ENCODE measurements at places on chromosomes 1 and 21.

DNA sequence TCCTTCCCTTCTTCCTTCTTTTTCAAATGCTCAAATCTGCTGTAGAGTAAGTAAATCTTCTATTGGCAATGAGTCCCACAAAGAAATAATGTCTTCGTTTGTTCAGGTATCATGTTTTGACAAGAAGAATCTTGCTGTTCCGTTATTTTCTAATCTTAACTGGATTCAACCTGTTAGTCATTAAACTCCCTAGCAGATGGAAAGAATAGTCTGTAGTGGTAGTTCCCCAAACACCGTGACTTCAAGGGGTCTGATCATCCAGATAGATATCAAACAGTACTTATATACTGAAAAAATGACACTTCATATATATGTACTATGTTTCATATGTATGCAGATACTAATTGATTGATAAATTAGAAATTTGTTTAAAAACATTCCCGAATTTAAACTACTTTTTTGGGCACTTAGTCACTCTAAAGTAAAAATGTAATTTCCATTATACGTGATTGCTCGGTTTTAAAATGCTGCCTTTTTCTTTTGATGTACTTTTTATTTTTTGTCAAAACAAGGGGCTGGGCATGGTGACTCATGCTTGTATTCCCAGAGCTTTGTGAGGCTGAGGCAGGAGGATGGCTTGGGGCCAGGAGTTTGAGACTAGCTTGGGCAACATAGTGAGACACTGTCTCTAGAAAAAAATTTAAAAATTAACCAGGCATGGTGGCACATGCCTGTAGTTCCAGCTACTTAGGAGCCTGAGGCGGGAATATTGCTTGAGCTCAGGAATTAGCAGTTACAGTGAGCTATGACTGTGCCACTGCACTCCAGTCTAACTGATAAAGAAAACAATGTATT lies 335.7 kb upstream of the SNX7 start:
- no peak for DNase-seq

- no peak for DNase-seq
Observed at GRCh38 chr1:1208713-1209433, 2.5 kb upstream of the TNFRSF18 start.

- no peak for DNase-seq
Observed at GRCh38 chr21:37364722-37365121, 1.9 kb upstream of the DYRK1A start.

DNA sequence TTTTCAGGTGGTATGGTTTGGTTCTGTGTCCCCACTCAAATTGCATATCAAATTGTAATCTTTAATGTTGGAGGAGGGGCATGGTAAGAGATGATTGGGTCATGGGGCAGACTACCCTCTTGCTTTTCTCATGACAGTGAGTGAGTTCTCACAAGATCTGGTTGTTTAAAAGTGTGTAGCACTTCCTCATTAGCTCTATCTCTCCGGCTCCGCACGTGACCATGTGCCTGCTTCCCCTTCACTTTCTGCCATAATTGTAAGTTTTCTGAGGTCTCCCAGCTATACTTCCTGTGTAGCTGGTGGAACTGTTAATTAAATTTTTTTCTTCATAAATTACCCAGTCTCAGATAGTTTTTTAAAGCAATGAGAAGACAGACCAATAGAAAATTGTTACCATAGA lies 843.2 kb downstream of the AMY1C start:
- no peak for DNase-seq

- no peak for DNase-seq
Observed at GRCh38 chr1:201563406-201563780, 24.5 kb downstream of the NAV1 start.

DNA sequence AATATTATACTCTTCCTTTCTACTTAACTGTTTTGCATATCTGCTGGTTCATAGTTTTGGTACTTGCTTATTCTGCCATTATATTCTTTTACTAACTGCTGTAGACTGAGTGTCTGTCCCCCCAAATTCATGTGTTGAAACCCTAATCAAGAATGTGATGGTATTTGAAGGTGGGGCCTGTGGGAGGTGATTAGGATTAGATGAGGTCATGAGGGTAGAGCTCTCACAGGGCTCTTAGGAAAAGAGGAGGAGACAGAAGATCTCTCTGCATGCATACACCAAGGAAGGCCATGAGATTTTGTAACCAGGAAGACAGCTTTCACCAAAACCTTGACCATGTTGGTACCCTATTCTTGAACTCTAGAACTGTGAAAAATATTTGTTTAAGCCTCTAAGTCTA lies 354.1 kb upstream of the B3GALT2 start:
- DNase-seq: no peak

Data from DMS 273 treated with DMSO at 0.1 percent for 48 hours (cell line).